Fibroblast of skin of right quadriceps (primary cell): ENCODE measurements at places on chromosomes 11 and 22.

GRCh38 chr11:77088236-77089003 lies 14.2 kb upstream of the OMP start:
- no peak for DNase-seq

- no peak for DNase-seq
These were observed 2.7 kb upstream of the PPARA start for GRCh38 chr22:46147471-46148267.

- no peak for DNase-seq
These were observed 8.3 kb upstream of the RCE1 start for GRCh38 chr11:66834943-66835342.

DNA sequence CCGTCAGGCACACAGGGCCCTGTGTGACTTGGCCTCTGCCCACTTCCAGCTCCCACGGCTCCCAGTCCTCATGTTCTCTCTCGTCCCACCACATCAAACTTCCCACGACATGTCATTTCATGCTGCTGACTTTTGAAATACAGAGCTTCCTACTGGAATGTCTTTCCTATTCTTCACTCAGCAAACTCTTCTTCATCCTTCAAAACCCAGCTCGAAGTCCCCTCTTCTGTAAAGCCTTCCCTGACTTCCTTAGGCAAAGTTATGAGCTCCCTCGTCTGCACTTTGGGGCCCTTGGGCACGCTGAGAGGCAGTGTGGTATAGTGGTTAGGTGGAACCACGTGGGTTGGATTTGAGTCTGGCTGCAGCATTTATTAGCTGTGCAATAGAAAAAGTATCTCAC lies 37.8 kb upstream of the EIF3D start:
- DNase-seq, result no peak

DNA sequence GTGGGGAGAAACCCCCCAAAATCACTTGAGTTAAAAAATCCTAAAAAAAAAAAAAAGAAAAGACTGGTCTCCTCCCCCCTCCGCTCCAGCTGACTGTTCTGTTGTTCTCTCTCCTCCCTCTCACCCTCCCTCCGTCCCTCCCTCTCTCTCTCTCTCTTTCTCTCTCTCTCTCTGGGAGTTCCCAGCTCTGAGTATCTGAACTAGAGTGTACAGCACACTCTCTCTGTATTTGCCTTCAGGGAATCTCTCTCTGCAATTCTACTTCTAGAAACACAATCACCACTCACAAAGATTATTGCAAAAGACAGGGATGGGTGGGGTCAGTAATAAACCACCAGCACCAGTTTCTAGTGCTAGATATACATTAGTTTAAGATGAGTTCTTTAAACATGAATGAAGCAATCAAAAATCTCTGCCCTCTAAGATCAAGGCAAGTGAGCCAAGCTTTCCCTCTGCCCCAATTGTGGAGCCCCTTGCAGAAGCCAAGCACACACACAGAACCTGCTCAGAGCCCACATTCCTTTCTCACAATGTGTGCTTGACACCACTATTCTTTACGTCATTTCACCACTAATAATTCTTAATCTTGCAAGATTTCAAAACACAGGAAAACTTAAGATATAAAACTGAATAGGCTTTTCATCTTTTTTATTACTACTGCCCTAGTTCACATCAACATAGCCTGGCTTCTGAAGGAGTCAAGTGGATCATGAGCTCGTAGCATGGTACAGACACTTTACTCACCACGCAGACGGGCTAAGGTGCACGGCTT lies 133.5 kb downstream of the RBFOX2 start:
- DNase-seq, result peak; percentile 73

DNA sequence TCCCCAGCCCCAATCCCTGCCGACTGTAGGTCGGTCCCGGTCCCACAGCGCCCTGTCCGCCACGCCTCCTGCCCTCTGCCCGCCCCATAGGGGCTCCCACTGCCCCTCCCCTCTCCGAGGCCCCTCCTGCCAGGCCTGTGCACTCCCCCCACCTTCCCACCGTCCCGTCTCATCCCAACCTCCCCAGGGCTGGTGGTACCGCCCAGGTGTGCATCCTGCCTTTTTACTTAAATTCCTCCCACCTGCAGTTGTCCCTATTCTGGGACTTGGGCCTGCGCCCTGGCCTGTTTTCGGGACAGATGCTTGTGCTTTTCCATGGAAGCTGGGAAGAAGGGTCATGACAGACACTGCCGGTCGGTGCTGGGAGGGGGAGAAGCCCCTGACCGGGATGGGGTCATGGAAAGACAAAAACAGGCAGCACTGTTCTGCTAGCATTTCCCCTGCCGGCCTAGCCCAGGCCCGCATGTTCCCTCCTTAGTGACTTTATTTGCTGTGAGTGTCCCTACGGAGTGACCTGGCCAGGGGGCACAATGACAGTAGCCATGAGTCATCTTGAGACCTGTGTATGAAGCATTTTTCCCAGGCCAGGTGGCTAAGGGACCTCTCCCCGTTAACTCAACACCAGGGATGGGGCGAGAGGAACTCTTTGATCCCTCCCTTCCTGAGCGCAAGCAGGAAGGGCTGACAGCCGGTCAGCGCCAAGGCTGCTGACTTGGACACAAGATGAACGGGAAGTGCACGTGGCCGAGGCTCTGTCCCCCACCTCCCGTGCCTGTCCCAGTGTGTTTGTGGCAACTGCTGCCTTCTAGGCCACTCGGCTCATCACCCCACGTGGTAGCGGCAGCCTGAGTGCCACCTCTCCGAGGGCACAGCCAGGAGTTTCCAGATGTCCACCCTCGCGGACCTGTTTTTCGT lies 7.1 kb downstream of the TBX1 start:
- DNase-seq, result no peak

- no peak for DNase-seq
These were observed 53.2 kb downstream of the IRAG1 start for GRCh38 chr11:10640308-10640707.

- peak; percentile 57 for DNase-seq
These were observed 421.8 kb upstream of the ANO3 start for GRCh38 chr11:25910086-25910485.

- no peak for DNase-seq
These were observed 287 bp downstream of the RPS13 start for GRCh38 chr11:17077240-17077519.

- DNase-seq, result no peak
These were observed 45.3 kb downstream of the SGSM3 start for GRCh38 chr22:40415531-40416266.
